Myometrial cell (primary cell): ENCODE measurements at places on chromosomes 4 and X. TPM values are rescaled to one million over a fixed set of nuclear protein-coding genes. Genes with fewer than 3 reads are reported as not detected.

Gene GSX2
- not detected in 2 replicates for total RNA-seq

Gene CSAG2
- not detected in 2 replicates for total RNA-seq

Gene MAGEH1
- total RNA-seq, result 44.3 and 45.3 TPM in 2 replicates

Gene DEFB131A
- not detected in 2 replicates for total RNA-seq

Gene PDE6B
- total RNA-seq, result not detected in 2 replicates

Gene CABS1
- total RNA-seq, result not detected in 2 replicates

Gene MTNR1A
- not detected in 2 replicates for total RNA-seq
